ENCODE measurements at places on chromosomes 3 and 15.
A peak's percentile ranks its signal among the peaks of the same experiment; 100 is the strongest.

DNA sequence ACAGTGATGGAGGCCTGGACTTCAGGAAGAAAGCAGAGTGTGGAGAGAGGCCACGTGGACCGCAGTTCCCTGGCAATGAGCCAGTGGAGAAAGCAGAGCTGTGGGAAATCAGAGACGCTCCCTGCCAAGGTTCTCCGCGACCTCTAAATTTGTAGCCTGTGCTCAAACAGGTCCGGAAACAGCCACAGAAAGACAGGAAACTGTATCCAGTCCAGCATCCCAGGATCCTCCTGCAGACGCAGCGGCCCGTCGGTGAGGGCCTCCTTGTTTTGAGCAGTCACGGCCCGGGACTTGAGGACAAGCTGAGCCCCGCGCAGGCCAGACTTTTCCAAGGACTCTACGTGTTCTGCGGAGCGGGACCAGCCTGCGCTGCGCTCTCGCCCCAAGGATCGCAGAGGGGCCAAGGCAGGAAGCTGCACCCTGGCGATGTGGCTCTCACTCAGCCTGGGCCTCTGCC is 22.3 kb downstream of the RPSA start:
- no peak for DNase-seq

GRCh38 chr15:70605606-70606410 is 157.6 kb downstream of the UACA start:
- peak; percentile 81 for DNase-seq

DNA sequence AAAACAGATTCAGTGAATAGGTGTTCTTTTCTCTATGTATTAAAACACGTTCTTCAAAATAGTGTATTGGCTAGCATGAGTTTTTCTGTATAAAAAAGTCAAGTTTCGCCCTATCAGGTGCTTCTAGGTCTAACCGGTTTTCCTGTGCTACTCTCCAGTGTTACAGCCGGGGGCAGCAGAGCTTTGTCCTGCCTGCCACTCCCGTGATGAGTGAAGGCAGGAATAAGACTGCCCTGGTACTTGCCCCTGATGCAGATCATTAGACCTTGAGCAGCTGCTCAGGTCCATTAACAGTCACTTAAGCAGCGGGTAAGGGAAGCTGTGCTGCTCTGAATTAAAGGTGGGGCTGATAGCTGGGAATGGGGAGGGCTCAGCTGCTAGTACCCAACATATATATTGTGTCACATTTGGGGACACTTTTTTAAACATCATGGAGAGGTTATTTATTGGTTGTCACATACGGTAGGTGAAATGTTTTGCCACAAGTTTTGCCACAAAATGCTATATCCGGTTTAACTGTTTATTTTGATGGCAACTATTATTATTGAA is 1.3 kb upstream of the UNC13C start:
- DNase-seq, result peak; percentile 49

- no peak for DNase-seq
Measured at GRCh38 chr3:14475621-14476020, 64.5 kb downstream of the GRIP2 start.

DNA sequence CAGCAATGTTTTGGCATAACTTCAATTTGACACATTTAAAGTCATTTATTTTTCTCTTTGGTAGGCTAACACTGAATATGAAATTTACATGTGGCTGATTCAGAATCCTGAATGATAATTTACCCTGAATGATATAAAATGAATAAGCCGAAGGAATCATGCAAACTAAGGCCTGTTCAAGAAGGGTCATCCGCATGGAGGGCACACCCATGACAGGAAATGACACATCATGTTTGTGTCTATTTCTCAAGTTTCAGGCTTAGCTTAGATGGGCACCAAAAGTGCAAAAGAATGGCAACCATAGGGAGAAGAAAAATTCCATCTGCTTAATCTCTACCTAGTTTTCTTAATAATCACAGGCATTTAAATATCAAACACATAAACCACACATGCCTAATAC is 141.5 kb downstream of the DUT start:
- DNase-seq, result no peak

DNA sequence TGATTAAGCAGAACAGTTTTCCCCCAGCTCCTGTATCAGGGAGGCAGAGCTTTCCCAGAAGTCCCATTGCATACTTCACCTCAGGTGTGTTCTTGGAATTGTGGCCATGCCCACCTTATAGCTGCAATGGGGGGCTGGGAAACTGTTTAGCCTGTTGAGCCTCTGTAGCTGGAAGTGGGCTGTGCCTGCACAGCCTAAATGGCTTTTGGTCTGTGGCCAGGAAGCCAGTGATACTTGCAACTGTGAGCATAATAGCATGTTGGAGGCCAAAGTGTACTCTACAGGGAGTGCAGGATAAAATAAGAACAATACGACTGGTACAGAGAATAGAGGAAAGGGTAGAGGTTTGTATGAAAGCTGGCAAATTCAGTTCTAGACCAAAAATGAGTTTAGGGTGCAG is 248.5 kb downstream of the PTPRG start:
- peak; percentile 40 for DNase-seq

- no peak for DNase-seq
Measured at GRCh38 chr3:109887293-109887692, 549.9 kb upstream of the DPPA4 start.

- no peak for DNase-seq
Measured at GRCh38 chr3:134307425-134307824, 56.8 kb upstream of the RYK start.

DNA sequence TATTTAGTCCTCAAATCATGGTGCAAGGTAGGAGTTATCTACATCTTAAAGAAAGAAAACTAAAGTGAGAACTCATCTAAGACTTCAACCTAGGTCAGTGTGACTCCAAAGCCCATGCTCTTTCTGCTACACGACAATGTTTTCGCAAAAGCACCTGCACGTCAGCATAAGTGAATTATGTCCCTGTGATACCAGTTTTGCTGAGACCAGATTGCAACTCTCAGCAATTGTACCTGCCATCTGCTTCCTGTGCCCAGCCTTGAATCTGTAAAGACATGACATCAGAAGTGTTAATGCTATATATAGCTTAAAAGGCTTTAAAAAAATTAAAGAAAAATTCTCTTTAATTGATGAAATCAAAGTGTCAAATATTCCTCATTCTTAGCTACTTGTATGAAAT is 43.4 kb downstream of the RETNLB start:
- DNase-seq, result no peak

DNA sequence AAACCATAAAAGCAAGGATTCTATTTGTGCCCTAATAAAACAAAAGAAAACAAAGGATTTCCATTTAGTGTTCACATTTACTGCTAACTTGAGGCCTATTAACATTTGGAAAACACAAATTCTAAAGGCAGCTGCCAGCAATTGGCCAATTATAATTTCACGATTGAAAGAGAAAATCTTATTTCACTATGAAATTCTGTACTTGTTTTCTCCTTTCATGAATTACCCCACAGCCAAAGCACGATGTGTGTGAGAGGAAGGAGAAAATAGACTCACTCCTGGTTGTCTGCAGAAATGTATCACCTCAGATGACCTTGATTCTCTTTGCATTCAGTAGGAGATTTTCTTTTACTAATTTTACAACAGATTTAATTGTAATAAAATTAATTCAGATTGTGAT is 242.8 kb upstream of the GBE1 start:
- DNase-seq, result no peak

GRCh38 chr3:100928638-100929428 is 64.4 kb downstream of the ABI3BP start:
- DNase-seq, result no peak

DNA sequence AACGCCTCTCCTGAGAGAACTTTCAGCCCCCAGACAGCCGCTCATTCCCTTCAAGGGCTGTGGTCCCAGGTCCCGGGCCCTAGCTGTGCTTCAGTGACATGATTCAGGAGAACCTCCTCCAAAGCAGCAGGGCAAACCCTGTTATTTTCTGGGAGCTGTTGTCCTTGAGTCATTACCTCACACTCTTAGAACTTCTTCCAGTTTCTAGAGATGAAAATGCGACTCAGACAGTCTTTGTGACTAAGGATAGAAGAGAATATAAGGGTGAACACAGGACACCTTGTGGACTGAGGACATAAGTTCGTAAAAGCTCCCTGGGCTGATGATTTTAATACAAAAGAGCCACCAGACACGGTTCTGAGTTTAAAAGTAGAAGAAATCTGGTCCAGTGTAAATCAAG is 203.8 kb downstream of the RORA start:
- no peak for DNase-seq

GRCh38 chr15:97893967-97894366 is 66.5 kb upstream of the ARRDC4 start:
- DNase-seq, result no peak

DNA sequence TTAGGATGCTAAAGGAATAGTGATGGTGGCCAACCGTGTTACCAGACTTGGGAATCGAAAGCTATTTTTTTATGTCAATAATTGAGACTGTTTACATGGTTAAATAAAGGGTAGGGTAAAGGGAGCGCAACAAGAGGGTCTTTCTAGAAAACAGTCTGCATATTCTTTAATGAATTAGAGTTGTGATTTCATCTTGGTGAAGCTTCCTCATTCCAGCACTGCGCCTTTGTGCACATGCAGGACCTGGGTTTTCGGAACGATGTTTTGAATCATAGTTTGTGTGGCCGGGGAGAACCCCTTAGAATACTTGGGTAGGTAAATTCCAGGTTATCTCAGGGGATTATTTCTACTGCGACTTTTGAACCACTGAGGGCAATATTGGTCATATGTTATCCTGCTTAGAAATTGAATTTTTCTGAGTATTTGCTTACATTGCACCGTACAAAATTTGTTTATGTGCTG is 1.3 kb downstream of the PIK3CA start:
- DNase-seq, result no peak

- DNase-seq, result no peak
Measured at GRCh38 chr3:52017586-52017985, 21.9 kb upstream of the RPL29 start.

- no peak for DNase-seq
Measured at GRCh38 chr3:42066516-42067181, 24.5 kb upstream of the TRAK1 start.

GRCh38 chr3:72627271-72627670 is 221.0 kb downstream of the SHQ1 start:
- no peak for DNase-seq

- DNase-seq, result no peak
Measured at GRCh38 chr3:161150001-161150525, 44.9 kb upstream of the B3GALNT1 start.

GRCh38 chr3:171285287-171285686 is 174.9 kb downstream of the TNIK start:
- no peak for DNase-seq

- no peak for DNase-seq
Measured at GRCh38 chr15:96125721-96126415, 204.6 kb upstream of the NR2F2 start.

DNA sequence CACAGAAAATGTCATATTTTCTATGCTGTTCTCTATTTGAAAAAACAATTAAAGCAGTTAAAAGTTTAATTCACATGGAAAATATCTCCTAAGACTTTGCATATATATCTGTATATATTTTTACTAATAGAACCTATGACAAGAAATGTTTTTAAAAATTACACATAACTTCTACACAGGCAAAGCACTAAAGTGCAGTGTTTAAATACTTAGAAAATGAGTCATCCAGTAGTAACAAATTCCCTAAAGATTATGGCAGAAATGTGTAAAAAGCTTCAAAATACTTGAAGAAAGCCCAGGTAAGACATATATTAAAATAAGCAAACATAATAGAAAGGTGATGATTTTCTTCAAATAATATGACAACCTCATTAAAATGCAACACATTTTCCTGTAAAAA is 236.6 kb downstream of the TBC1D5 start:
- no peak for DNase-seq

DNA sequence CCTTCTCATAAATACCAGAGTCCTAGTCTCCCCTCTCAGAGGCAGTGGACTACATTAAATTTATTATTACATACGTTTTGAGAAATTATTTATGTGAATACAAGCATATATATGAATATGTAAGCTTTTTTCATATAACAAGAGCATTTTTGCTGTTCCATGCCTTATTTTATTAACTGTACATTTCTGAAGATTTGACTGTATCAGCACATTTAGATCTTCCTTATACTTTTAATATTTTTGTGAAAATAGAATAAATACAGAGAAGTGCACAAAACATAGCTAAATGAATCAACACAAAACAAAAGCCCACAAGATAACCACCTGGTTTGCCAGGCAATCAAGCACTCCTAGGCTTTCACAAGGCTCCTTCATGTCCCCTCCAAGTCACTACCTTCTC is 27.8 kb downstream of the HHLA2 start:
- DNase-seq, result no peak

GRCh38 chr3:55075846-55076245 is 148.0 kb upstream of the LRTM1 start:
- DNase-seq, result no peak

GRCh38 chr3:165210132-165210531 is 13.9 kb upstream of the SLITRK3 start:
- no peak for DNase-seq

GRCh38 chr3:57961828-57962447 is 46.3 kb upstream of the FLNB start:
- no peak for DNase-seq

GRCh38 chr3:156373654-156374053 is 181.3 kb downstream of the SSR3 start:
- DNase-seq, result no peak

GRCh38 chr15:91132079-91132478 is 32.0 kb downstream of the SV2B start:
- no peak for DNase-seq

DNA sequence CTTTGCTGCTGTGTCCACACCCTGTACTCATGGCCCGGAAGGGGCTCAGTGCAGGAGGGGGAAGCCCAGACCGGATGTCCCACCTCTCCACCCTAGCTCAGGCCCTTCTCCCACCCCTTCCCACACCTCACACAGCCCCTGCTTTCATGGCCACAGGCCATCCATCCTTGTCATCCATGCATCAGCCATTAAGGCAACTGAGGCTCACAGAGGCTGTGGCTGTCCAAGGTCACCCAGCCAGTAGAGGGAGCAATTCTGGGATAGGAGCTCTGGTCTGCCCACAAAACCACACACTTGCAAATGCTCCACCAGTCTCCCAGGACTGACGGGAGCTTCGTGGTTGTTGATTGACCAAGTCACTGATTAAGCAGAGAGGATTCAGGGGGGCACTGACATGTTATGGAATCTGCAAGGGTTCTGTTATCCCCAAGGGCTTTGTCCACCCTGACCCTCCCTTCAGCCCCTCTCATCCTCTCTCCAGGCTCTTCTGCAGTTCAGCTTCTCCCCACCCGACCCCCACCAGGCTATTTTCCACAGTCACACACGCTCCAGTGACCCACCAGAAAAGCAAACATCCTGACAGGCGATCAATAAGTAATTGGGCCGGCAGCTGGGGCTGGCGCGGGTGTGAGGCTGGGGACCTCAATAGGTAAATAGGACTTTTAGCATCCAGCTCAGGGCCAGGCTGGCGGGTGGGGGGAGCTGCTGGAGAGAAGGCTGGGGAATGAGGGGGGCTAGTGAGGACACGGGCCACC is 15.1 kb downstream of the LINGO1 start:
- no peak for DNase-seq

GRCh38 chr3:197793247-197793646 is 2.2 kb downstream of the LRCH3 start:
- no peak for DNase-seq

- peak; percentile 71 for DNase-seq
Measured at GRCh38 chr3:48428572-48429316, 1.1 kb downstream of the PLXNB1 start.

All from left kidney (tissue), 8 donors.